ENCODE measurements at places on chromosomes 2 and 18. TPM values are rescaled to one million over a fixed set of nuclear protein-coding genes. Genes with fewer than 3 reads are reported as not detected.

DNA sequence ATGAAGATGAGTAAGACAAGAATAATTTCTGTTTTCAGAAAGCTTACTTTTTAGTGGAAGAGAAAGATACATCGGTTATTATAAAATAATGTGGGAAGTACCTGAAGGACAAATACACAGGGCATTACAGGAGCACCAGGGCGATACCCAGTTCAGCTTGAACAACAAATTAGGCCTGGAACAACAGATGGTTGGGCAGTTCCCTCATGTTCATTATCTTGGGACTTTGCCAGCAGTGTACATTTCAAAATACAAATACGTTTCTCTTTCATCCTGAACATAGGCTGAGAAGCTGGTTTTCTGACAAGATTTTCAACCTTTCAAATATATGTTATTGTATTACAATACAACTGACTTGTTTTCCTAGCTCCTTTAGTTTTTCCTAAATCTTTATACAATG lies 79.6 kb downstream of the TGIF1 start:
- DNase-seq = no peak
- no peaks in the 10 kb centered on the region for H3K4me1 ChIP-seq
- H3K4me3 ChIP-seq = no peak overlapping the region
- H3K27ac ChIP-seq = no peak overlapping the region
- no peaks in the 10 kb centered on the region for H3K36me3 ChIP-seq

- DNase-seq = no peak
- no peak overlapping the region for H3K4me3 ChIP-seq
- no peak overlapping the region for H3K27ac ChIP-seq
These were observed 183.9 kb downstream of the EIPR1 start for GRCh38 chr2:3193443-3194330.

GRCh38 chr18:7592305-7593071 lies 25.4 kb downstream of the PTPRM start:
- no peak overlapping the region for H3K4me3 ChIP-seq
- H3K36me3 ChIP-seq = no peaks in the 10 kb centered on the region

GRCh38 chr2:241036964-241037421 lies 38.6 kb downstream of the SNED1 start:
- no peak overlapping the region for H3K27ac ChIP-seq
- H3K27me3 ChIP-seq = no peaks in the 10 kb centered on the region
- peak overlapping the region; percentile 80 for H3K4me3 ChIP-seq
- H3K36me3 ChIP-seq = peaks cover 14% of the 10 kb centered on the region

CYP27A1 gene
- total RNA-seq = 0.31 TPM
